ENCODE measurements at places on chromosomes 1 and 21. TPM values are rescaled to one million over a fixed set of nuclear protein-coding genes. Genes with fewer than 3 reads are reported as not detected.

PLEKHN1 gene
- total RNA-seq: 0.38 TPM

FCRLB gene
- not detected for total RNA-seq

WNT9A gene
- 2.7 TPM for total RNA-seq

IL19 gene
- total RNA-seq: not detected

LCE7A gene
- total RNA-seq: not detected

CD160 gene
- total RNA-seq: not detected

TMEM82 gene
- not detected for total RNA-seq

- DNase-seq: no peak
These were observed 35.8 kb upstream of the COL24A1 start for GRCh38 chr1:86192417-86192816.

DNA sequence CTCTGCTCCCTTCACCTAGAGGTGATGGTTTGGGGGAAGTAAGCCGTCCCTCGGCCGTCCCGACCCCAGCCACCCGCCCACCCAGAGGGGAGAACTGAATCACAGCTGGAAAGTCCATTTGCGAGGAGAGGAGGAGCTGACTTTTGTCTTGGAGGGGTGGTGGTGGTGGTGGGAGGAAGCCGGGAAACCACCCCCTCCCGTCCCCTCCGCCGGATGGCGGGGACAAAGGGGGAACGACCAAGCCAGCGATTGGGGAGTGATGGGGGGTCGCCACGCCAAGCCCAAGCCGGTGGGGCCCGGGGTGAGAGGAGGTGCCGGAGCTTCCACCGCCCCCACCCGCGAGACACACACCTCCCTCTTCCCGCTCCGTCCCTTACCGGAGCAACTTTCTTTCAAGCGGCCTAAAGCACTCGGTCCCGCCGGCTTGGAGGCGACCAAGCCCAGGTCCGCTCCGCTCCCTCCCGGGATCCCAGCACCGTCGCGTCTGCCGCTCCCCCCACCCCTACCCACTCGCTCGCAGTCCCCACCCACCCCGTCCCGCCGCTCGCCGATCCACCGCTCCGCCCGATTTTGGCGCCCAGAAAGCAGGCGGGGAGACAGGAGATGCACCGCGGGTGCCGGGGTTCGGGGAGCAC is 540 bp downstream of the ARHGEF2 start:
- no peak for DNase-seq

DNA sequence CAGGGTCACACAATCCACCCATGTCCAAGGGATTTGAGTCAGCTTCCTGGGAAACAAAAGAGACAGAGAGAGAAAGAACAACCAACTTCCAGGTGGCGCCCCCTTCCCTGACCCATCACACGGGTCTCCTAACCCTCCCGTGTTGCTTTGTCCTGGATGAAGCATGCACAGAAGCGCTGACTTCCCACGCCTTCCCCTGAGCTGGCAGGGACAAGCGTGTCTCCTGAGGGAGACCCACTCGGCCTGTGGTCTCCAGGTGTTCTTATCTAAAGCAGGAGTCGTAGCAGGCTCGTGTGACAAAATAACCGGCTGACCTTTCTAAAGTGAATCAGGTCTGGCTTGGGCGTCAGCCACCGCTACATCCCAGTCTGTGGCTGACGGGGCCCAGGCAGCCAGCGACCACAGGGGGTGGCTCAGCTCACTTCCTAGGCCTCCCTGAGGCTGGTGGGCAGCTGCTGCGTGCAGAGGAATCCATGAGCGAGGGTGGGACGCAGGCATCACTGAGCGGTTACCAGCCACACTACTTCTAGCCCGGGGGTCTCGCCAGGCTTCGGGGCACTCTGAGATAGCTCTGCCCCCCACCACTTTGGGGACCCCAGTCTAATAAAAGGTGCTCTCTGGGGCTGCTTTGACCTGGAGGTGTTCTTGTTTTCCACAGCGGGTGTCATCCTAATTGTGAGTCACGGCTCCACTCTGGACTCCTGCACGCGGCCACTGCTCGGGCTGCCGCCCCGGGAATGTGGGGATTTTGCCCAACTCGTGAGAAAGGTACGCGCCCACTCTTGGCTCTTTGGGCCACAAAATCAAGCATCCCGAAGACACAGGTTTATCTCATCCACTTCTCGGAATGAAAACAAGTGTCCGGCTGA is 40.4 kb downstream of the UBASH3A start:
- DNase-seq: no peak

DNA sequence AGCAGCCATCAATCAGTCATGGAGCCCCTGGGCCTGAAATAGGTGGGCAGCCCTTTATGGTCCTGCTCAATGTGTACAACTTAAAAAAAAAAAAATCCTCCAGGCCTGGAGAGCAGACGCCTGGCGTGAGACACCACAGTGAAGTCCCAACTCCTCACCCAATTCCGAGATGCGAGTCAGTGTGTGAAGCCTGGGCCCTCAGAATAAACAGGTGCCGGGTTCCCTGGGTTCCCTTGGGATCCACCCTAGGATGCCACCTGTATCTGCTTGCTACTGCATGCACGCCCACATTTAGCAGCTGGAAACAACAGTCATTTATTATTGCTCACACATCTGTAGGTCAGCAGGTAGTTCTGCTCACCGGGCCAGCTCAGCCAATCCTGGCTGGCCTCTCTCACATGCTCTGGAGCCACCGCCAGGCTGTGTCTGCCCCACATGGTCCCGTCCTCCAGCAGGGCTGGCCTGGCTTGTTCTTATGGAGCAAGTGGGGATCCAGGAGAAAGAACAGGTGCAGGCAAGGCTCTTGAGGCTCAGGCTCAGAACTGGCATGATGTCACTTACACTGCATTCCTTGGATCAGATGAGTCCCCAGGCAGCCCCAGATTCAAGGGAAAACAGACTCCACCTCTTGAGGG is 172.7 kb downstream of the NPHP4 start:
- DNase-seq: peak; percentile 80

DNA sequence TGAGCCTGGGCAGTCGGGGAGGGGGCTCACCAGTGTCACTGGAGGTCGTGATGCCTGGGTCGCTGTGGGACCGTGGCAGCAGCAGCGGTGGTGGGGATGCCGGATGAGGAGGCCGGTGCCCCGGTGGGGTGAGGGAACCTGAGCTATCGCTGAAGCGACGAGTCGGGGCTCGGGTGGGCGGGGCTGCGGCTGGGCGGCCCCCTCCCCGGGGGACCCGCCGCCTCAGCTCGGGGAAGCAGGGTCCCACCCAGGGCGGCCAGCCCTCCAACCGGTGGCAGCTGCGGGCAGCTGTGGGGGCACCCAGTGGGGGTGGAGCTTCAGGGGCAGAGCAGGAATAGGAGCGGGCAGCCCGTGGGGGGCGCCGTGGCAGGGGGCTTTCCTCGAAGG is 5.0 kb downstream of the ENTREP3 start:
- no peak for DNase-seq

DNA sequence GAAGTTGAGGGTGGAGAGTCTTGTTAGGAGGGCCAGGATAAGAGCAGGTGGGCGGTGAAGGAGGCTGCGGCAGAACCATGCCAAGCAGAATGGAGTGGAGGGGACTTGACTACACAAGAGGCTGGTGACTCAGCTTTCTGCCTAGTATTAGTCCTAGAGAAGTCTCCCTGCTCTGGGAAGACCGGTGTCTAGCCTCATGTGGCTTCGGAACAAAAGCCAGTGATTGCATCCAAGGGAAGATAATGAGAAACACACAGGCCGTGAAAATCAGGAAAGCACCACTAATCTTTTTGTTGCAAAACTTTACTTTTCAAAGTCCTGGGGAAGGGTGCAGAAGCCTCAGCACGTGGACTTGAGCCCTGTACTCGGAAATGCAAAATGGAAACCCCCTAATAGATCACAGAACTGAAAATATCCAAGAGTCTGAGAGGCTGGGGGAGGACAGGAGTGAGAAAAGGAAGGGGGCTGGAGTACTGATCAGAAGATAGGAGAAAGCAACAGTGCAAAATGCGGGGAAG is 31.4 kb downstream of the DDR2 start:
- no peak for DNase-seq

GRCh38 chr1:96845464-96845863 is 123.9 kb downstream of the PTBP2 start:
- DNase-seq: no peak

GRCh38 chr1:176696109-176696508 is 233.1 kb downstream of the PAPPA2 start:
- DNase-seq: no peak

DNA sequence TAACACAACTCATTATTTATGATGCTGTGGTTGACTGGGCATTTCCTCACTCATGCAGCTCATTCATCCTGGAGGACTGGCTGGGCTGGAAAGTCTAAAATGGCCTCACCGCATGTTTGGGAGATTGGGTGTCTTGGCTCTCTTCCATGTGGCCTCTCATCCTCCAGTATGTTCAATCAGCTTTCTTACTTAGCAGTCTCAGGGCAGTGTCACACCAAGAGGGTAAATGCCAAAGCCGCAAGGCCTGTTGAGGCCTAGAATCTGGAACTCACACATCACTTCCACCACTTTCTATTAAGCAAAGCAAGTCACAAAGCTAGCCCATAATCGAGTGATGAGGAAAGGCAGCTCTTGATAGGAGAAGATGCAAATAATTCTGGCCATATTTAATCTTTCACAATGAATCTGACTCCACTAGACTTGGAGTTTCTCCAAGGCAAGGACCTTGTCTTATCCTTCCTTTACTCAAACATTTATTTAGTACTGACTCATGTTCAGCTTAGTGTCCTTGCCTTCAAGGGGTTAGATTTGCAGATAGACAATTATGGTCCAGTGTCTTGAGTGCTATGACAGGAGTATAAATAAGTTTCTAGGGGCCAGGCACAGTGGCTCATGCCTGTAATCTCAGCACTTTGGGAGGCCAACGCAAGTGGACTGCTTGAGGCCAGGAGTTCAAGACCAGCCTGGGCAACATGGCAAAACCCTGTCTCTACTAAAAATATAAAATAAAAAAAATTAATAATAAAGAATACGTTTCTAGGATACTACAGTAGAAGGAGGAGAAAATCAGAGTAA is 45.1 kb downstream of the TMEM53 start:
- no peak for DNase-seq

DNA sequence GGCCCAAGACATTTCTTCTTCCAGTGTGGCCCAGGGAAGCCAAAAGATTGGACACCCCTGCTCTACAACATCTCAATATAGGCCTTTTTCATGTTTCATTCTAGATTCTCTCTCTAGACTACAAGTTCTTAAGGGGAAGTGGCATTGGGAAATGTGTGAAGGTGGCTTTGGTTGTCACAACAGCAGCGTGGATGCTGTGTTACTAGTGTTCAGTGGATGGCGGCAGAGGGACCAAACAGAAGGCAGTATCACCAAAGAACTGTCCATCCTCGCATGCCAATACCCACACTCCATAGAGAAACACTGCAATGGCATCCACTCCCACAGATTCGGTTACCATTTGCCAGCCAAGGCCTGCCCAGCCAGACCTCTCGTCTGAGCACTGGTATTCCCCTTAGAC is 24.3 kb upstream of the IFNAR2 start:
- DNase-seq: no peak

- no peak for DNase-seq
These were observed 338.6 kb downstream of the TBX15 start for GRCh38 chr1:118649369-118650106.

- no peak for DNase-seq
These were observed at the start of gene RUNX3 for GRCh38 chr1:24930260-24931145. Gene RUNX3 (minus strand): TSS chr1:24930276. CDS start chr1:24929868, 408 bp downstream.

DNA sequence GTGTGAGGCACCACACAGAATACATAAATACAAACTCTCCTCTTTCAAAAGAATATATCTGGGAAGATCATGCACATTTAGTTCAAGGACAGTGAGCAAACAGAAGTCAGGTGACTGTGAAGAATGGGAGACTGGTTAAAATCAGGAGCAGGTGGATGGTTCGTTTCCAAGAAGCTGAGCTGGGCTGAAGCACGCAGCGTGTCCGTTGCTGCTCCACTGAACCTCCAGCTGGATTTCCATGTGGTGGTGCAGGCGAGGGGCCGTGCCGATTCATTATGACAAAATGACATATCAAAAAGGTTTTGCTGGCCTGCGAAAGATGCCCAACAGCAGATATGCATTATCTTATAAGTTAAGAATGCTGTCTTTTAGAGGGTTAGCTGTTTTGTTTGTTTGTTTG is 66.0 kb downstream of the OLIG1 start:
- no peak for DNase-seq

DNA sequence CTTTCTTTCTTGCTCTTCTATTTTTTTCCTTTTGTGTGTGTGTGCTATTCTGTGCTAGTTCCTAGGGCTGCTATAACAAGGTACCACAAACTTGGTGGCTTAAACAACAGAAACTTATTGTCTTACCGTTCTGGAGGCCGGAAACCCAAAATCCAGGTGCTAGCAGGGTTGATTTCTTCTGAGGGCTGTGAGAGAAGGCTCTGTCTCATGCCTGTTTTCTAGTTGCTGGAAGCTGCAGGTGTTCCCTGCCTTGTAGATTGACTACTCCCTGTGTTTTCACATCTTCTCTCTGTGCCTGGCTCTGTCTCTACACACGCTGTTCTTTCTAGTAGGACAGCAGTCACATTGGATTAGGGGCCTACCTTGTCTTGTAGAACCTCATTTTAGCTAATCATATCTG is 150.9 kb upstream of the DSCAM start:
- DNase-seq: no peak

DNA sequence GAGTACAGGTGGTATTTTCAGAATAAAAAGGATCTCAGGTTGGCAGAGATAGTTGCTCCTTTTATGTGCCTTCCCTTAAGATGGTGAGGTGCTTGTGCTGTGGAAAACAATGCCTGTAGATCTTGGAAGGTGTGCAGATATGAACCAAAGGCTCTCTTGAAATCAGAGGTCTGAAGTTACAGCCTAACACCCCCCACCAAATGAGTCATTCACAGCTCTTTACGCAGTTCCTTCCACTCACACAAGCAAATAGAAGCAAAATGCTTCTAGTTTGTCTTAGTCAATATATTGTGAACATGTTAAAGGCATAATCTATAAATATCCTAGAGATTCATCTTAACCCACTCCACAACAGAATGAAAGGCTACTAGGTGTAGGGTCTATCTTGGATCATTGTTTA is 128.9 kb upstream of the NR5A2 start:
- DNase-seq: no peak

- no peak for DNase-seq
These were observed 21.1 kb downstream of the OLFML3 start for GRCh38 chr1:114000406-114000805.

DNA sequence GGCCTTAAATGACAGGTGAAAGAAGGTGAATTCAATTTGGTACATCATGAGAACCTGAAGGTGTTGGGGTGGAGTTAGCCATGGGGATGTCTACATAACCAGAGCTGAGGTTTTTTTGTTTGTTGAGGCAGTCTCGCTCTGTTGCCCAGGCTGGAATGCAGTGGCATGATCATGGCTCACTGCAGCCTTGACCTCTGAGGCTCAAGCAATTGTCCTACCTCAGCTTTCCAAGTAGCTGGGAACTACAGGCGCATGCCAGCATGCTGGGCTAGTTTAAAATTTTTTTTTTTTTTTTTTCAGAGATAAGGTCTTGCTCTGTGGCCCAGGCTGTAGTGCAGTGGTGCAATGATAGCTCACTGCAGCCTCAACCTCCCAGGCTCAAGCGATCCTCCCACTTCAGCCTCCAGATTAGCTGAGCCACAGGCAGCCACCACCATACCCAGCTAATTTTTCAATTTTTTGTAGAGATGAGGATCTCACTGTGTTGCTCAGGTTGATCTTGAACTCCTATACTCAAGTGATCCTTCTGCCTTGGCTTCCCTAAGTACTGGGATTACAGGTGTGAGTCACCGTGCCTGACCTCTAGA is 1.9 kb upstream of the MPZ start:
- DNase-seq: no peak

Measured in chondrocyte (in vitro differentiated cells).